Activated T-helper 17 cell treated with anti-CD3 and anti-CD28 coated beads, Interleukin-2, amount 50 U/mL, for 72 hours (primary cell): ENCODE measurements at places on chromosomes 11 and 22.

DNA sequence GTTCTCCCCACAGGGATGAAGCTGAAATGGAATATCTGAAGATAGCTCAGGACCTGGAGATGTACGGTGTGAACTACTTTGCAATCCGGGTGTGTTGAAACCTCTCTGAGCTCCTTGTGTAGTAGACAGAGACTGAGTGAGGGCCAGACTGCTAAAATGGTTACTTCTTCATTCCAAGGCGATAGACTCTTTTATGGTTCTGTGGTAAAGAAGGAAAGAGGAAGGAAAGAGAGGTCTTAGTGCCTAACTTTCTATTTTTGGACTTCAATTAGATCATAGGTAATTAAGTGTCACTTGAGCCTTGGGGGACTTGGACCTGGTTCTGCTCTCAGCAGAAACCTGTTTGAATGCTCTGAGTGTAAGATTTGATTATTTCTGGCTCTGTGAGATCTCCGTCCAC lies 54.7 kb downstream of the NF2 start:
- no peak for ATAC-seq

- no peak for ATAC-seq
Measured at GRCh38 chr22:44580176-44581095, 82.4 kb upstream of the RTL6 start.

DNA sequence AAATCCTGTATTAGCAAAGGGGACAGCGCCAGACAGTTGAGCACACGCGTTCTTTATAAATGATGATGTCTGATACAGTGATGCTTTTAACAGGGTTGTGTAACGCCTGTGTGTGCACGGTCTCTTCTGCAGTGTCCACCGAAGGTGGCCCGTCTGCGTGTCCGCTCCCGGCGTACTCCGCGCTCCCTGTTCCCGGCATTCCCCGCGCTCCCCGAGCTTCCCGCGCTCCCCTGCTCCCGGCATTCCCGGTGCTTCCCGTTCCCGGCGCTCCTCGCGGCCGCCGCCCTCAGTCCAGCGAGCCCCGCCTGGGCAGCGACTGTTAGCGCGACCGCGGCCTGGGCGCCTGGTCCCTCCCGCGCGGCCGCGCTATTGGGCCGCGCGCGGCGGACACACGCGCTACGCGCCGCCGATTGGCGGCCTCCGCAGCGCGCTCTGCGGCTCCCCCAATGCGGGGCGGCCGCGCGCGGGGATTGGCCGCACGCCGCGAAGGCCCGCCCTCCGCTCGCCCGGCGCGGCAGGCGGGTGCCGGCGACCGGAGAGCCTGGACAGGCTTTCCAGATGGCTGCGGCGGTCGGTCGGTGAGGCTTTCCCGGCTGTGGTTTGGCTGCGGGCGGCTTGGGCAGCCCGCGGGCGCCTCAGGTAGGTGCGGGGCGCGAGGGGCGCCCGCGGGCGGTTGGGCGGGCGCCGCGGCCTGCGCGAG lies at the start of gene DGCR8:
Gene DGCR8, plus strand, starts transcription at position 497 of the 700 bp plus-strand sequence. CDS start 5,723 bp downstream, outside the sequence.
- ATAC-seq, result peak; percentile 94

DNA sequence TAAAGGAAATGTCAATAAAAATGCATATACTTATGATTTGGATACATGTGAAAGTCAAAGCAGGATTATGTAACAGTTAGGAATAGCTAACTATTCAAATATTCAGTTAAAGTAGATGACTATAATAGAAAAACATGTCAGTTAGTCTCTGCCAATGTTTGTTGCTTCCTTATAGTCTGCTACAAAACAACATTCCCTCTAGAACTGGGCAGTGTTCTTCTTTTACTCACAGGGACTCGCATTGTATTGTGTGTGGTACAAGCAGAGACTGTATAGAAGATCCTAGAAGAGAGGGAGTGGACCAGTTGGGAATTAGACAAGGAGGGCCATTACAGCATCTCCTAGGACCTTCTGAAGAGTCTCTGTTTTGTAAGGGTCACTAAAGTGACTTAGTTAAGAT lies 10.6 kb downstream of the ACAT1 start:
- ATAC-seq, result no peak

GRCh38 chr22:25629613-25630012 lies 65.1 kb downstream of the GRK3 start:
- no peak for ATAC-seq

- no peak for ATAC-seq
Measured at GRCh38 chr11:75770102-75770501, 1.5 kb downstream of the DGAT2 start.

DNA sequence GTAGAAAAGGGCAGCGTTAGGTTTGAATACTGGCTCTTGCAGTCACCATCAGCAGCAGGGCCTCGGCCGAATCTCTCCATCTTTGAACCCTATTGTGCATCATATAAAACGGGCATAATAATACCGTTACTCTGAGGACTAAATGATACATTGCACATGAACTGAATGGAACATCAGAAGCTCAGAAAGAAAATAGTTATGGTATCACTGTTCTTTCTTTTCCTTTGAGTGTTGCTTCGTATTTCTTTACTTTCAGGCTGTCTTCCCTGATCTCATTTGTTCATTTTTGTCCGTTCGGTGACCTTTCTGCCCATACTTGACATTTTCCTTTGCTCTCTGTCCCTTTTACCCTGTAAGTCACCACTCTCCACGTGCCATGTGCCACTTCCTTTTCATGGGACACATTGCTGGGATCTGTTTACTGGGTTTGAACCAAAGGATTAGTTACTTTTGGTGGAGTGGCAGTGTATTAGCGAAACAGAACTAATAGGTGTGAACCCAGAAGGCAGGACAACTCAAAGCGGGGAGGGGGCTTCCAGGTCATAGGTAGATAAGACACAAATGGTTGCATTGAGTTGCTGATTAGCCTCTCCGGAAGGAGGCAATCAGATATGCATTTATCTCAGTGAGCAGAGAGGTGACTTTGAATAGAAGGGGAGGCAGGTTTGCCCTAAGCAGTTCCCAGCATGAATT lies 717 bp upstream of the ZNF202 start:
- ATAC-seq, result peak; percentile 26

- ATAC-seq, result no peak
Measured at GRCh38 chr22:43798492-43798891, 13.6 kb downstream of the EFCAB6 start.

- ATAC-seq, result no peak
Measured at GRCh38 chr11:72439455-72439854, 5.1 kb upstream of the CLPB start.

DNA sequence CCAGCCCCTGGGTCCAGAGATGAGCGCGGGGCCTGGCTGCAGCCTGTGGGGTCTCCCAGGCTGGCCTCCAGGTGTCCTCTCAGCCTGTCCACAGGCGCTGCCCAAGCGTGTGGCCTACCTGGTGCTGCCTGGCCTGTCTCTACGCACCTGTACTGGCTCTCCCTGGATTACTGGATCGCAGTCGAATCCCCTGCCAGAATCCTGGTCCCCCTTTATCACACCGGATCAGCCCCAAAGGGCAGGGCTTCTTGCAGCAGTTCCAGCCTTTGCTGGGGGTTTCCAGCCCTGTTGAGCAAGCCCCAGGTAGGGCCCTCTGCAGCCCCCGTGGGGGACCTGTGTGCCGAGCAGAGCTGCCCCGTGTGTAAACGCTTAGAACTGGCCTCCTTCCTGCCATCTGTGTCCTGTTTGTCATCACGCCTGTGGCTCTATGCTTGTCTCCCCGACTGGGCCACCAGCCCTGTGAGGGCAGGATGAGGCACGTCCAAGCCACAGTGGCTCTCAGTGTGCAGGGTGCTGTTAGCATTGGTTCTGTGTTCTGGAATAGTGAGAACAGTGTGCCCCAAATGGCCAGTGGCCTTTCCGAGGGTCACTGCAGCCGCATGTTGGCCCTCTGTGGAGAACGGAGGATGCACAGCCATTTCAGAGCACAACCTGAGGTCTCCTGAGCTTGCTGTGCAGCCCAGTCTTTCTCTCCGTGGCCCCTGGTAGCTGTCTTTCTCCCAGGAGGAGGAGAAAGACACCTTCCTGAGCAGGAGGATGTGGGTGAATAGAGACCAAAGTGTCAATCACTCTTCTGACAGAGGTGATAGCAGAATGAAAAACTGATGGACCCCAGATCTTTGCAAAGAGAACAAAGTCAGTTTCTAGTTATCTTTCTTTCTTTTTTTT lies 13.9 kb upstream of the TXNRD2 start:
- ATAC-seq, result peak; percentile 12

- ATAC-seq, result no peak
Measured at GRCh38 chr11:34454308-34455032, 15.7 kb downstream of the CAT start.

GRCh38 chr11:118175993-118176777 lies at the start of gene SCN2B:
Gene SCN2B, minus strand, starts transcription at chr11:118176639. Its CDS starts 208 bp downstream, at chr11:118176431.
- ATAC-seq, result no peak

DNA sequence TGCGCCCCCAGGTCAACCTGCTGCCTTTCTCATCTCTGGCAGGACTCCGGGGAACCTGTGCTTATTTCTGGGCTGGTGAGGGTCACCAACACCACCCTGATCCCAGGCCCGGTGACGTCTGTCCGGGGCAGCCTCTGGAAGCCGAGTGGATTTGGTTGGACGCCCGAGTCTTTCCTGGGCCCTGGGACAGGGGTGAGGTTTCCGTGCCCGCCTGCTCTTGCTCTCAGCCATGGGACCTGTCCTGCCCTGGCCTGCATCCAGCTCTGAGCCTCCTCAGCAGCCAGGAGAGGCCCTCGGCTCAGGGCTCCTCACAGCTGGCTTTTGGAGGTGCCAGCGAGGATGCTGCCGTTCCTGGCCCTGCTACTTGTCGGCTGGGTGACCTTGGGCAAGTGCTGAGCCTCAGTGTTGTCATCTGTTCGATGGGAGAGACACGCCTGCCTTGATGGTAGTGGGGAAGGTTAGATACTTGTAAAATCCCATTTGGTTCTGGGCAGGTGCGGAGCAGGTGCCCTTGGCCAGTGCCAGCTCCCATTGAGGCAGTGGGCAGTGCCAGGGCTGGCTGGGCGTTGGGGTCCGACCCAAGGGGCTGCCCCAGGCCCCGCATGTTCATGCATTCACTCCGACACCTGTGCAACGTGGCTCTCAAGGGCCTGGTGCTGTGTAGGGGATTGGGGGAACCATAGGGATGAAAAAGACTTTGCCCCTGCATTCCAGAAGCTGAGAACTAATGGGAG lies 58.9 kb upstream of the THY1 start:
- ATAC-seq, result peak; percentile 8

- no peak for ATAC-seq
Measured at GRCh38 chr11:35139722-35140282, 831 bp downstream of the CD44 start.

- ATAC-seq, result no peak
Measured at GRCh38 chr22:41561788-41562187, 978 bp downstream of the CSDC2 start.

- ATAC-seq, result no peak
Measured at GRCh38 chr11:27263046-27263445, 100.0 kb downstream of the CCDC34 start.

DNA sequence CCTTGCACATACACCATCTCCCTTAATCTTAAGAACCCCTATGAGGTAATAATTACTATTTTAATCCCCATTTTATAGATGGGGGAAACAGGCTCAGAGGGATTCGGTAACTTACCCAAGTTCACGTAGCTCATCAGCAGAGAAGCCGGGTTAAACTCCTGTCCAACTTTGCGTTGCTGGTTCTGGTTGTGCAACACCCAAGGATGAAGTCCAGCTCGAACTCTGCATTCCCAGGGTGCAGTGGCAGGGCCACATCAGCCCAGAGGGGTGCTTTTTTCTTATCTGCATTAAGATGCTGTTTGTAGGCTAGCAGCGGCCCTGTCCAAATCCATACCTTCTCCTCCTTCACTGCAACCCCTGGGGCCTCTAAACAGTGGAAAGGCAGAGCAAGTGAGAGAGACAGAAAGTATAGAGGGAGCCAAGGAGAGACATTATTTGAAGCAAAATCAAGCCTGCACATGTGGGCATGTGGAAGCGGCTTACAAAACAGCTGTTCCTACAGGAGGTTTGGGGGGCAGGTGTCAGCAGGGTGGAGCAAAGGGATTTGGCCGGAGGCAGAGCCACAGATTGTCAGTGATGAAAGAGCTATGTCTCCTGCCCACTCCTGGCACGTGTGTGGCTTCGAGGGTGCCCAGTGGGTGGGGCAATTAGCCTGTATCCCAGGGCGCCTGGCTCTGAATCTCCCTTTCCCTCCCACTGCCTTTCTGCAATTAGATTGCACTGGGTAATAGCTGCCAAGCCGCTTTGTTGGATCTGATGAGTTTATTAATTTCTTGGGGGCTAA lies 129.5 kb upstream of the TBCEL start:
- no peak for ATAC-seq

- ATAC-seq, result no peak
Measured at GRCh38 chr11:1252371-1253102, 29.7 kb downstream of the MUC5B start.

DNA sequence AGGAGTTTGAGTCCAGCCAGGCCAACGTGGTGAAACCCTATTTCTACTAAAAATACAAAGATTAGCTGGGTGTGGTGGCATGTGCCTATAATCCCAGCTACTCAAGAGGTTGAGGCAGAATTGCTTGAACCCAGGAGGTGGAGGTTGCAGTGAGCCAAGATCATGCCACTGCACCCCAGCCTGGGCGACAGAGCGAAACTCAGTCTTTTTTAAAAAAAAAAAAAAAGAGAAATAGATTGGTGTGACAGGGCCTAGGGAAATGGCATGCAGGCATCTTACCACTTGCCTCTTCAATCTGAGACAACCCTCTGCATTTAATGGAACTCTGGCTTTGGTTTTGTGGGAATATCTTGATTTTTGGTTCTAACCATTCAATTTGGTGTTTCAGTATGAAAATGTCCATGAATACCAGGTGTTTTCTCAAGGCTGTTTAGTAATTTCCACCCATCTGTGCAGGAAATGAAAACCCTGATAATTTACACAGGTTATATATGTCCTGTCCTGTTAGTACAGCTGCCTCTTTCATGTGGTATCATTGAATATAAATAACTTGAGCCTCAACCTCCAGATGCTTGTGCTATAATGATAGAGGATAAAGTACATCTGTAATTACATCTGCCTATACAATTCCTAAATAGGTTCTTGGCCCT lies 8.4 kb downstream of the XBP1 start:
- ATAC-seq, result peak; percentile 49

DNA sequence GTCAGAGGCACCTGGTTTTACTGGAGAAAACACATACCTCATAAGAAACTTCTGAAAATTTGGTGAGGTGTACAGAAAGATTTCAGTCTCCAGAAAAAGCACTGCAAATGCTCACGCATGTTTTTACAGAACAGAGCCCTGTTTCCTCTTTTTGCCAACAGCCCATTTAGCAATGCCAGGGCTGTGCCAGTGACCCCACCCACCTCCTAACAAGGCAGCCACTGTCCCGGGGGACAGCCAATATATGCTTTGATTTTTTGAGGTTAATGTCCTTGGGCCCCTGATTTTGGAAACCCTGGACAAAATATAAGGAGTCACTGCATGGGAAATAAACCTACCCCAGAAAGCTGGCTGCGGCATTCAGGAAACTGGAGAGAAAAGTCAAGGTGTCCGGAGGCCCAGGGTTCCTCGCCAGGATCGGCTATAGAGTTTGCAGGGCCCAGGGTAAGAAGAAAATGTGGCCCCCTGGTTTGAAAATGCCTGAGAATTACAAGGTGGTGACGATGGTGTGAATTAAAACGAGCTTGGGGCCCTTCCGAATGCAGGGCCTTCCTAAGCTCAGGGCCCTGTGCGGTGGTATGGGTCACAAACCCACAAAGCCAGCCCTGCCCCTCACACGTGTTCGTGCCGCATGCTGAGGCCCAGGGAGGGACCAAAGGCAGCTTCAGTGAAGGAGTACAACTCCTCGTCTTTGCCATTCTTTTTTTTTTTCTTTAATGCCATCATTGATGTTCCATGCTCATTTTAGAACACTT lies 71.1 kb upstream of the WNT7B start:
- no peak for ATAC-seq

GRCh38 chr11:32701616-32702015 lies 92.8 kb downstream of the CCDC73 start:
- ATAC-seq, result no peak

GRCh38 chr22:44172370-44173108 lies 8.2 kb upstream of the PARVG start:
- ATAC-seq, result no peak
